ENCODE measurements at places on chromosomes 6 and 20. TPM values are rescaled to one million over a fixed set of nuclear protein-coding genes. Genes with fewer than 3 reads are reported as not detected.

- peak; percentile 61 for DNase-seq
These were observed at the start of gene RAET1L for GRCh38 chr6:150025201-150025917. TSS of gene RAET1L (minus strand) at chr6:150025532. CDS start at chr6:150025471, 61 bp downstream.

DNA sequence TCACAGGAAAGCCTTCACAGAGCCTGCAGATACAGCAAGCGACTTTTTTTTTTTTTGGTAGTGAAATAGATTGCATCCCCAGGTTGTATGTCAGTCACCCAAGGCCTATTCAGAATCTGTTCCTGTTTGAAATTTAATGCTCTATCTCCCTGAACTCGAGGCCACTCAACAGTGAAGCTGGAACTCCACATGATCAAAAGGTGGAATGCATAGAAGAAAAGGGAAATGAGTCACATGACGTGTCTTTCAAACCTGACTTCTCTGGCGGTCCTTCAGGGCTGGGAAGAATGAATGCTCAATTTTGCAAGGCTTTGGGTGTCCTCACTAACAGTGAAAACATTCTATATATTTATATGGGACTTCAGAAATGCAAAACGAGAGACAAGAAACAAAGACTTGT, 88.4 kb upstream of the B3GAT2 start:
- no peak for DNase-seq

DNA sequence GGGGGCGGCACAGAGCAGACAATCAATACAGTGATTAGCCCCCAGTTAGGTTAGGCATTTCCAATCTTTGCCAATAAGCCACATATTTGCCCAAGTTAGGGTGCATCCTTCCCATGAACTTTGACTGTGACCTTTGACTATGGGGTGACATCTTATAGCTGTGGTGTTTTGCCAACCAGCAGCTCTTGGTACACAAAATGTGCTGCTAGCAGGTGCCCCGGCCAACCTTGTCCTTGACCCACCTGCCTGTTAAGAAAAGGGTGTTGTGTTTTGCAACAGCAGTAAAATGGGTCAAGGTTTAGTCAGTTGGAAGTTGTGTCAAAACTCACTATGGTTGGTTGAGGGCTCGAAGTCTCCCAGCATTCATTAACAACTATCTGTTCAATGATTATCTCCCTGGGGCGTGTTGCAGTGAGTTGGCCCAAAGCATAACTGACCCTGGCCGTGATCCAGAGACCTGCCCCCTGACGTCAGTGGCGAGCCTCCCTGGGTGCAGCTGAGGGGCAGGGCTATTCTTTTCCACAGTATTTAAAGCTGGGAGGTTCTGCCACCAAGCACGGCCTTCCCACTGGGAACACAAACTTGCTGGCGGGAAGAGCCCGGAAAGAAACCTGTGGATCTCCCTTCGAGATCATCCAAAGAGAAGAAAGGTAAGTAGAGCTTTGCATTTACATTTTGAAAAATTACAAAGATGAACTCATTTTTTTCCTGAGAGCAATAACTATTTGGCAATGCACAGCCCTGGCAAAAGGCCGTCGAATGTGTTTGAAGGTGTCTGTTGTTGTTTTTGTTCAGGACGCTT, at the start of gene PCK1:
Gene PCK1, plus strand, starts transcription at position 557 of the 802 bp plus-strand sequence. CDS start 302 bp downstream, outside the sequence.
- no peak for DNase-seq

DNA sequence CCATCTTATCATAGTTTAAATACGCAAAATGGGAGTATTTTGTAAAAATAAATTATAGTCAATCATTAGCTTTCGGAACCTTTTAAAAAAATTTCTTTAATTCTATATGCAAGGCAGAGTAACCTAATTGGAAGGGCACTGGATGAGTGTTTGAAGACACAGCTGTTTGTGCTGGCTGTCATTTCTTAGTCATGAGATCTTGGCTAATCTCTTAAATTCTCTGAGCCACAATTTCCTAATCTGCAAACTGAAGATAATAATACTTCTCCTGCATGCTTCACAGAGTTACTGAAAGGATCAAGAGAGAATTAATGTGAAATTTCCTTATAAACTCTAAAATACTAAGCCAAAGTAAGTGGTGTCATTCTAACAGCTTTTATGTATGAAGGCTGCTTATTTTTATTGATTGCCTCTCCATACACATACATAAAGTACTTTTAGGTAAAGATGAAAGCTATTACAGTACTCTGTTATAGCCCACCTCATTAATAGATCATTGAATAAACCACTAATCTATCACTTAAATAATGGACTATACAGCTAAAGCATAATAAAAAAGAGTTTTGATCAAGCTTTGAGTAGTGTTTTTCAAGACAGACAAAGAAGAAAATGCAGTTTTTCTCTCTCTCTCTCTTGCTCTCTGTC, 383.7 kb upstream of the IRAK1BP1 start:
- DNase-seq: no peak

DNA sequence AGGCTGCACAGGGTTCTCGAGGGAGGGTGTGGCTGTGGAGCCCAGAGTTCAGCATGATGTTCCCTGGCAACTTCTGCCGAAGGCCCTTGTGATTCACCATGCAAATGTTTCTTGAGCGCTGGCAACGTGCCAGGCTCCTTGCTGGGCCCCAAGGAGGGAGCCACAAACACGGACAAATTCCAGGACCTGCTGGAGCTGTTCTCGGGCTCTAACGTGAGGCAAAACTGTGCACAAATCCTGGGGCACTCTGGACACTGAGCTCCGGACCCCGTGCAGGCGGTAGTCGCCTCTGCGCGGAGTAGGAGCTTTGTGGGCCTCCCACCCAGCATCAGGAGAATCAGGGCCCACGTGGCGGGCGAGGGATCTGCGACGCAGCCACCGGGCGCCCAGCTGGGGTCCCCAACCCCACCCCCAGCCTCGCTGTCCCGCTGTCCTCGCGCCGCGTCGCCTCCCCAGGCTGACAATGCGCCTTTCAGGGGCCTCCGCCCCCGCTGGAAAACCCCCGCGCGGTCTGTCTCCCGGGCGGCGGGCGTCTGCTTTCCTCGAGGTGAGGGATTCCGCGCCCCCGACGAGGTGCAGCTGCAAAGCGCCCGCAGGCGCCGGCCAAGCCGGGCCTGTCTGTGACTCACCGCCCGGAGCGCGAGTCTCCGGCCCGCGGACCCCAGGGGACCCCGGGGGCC, 31.7 kb upstream of the SCUBE3 start:
- DNase-seq: no peak

GRCh38 chr6:169225887-169226286, 27.8 kb downstream of the THBS2 start:
- no peak for DNase-seq

GRCh38 chr6:159116343-159116742, 52.9 kb upstream of the FNDC1 start:
- DNase-seq: no peak

DNA sequence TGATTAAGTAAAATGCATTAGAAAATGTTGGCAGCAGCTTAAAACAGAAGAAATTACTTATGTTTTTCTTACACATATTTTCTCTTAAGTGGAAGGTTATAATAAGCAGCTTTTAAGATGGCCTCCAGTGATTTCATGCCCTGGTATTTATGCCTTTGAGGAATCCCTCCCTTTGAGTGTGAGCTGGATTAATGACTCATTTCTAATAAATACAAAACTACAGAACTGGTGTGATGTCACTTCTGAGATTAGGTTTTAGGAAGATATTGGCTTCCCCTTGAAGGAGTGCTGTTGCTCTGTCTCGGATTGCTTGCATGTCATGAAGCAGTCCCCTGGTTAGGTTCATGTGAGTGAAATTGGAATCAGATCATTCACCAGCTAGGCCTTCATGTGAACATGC, 143.2 kb upstream of the EPHA7 start:
- no peak for DNase-seq

- DNase-seq: no peak
These were observed 48.2 kb upstream of the GMPR start for GRCh38 chr6:16190214-16190613.

DNA sequence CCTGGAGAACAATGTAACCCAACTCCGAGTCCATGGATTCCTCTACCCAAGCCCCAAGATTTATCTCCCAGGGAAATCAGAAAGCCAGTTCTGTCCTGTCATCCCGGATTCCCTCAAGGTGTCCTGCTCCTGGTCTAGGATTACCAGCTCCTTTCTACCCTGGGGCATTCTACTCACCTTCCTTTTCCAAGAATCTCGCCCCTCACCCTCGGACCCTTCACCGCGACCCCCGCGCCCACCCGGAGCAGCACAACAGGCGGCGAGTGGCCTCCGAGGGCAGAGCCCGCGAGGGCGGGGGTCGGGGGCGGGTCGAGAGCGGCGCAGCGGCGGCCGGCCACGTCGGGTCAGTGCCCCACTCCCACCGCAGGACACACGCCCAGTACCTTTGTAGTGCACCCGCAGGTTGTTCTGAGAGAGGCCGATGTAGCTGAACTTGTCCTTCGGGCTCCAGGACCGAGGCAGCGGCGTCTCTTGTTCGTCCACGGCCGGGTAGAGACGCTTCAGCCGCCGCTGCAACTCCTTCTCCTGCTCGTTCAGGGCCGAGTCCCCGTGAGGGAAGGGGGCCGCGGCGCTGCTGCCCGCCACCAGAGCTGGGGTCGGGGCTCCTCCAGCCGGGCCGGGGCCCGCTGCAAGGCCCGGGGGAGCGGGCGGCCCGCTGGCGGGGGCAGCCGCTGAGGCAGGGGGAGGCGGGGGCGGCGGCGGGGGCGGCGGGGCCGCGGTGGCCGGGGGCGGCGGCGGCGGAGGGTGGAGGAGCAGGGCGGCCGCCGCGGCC, 897 bp downstream of the RANBP9 start:
- no peak for DNase-seq

- DNase-seq: no peak
These were observed 43.5 kb downstream of the GOPC start for GRCh38 chr6:117558818-117559217.

GRCh38 chr6:57221191-57221935, 744 bp downstream of the RAB23 start:
- peak; percentile 17 for DNase-seq

DNA sequence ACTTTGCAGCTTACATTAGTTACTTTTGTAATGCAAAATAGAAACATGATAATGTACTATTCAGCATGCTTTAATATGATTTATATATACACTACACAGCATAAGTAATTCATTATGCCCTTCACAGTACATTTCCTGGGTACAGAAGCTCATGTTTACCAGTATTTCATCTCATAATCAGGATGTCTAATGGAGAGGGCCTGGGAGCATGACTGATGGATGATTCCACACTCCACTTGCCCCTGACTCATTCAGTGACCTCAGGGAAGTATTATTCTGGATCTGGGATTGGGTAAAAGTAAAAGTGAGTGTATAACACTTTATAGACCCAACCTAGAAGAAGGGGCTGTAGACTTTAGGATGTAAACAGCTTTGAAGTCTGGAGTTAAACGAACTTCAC, 31.4 kb upstream of the BACH2 start:
- DNase-seq: no peak

DNA sequence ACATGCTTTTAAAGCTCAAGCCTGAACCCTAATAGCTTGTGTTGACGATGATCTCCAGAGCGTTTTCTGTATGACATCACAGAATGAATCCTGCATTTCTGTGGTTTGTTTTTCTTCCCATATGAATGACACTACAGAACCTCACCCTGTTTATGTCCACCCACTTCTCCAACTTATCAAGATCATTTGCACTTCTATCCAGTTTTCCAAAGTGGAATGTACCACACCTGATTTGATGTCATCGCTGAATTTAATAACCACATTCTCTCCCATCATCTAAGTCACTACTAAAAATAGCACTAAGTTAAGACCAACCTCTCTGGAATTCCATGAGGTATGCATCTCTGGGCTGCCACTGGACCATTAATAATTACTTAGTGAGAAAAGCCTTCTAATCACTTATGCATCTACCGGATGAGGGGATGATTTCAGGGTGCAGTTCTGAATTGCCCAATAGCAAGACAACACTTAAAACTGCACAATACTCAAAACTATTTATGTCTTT, 33.3 kb upstream of the CITED2 start:
- DNase-seq: no peak

GRCh38 chr6:157045831-157046454, 268.8 kb downstream of the ARID1B start:
- DNase-seq: no peak

DNA sequence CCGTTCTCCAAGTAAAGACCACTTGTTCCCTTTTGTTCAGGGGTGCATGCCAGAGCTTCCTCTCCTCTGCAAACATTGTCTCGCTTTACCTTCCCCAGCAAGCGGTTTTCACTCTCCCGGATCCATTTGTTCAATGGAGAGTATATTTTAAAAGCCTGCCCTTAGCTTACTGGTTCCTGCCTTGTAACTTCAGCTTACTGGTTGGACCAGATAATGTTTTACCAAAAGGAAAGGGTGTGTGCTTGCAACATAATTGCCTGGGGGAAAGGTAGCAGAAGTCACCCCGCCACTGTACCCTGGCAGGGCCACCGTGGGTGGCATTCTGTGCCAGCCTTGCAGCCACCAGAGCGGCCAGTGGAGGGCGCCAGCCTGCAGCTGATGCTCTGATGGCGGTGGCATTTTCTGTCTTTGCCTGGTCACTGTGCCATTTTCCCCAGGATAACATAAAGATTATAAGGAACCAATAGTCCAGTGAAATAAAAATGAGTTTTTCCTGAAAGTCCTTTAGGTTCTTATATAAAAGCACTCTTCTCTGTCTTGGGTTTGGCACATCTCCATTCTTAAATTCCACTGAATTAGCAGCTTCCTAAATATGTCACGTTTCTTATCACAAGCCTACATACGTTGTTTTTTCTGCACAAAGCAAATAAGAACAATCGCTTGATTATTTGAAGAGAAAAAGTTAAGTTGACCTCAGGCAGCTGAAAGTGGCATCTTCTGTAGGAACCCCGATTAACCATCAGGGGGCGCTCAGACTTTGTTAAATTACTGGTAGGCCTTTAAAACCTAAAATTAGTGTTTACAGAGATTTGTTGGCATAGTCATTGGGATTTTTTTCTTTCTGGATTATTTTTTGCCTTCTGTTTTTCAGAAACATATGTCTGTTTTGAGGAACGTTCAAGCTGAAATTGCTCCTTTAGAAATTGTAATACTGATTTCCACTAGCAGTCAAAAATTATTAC, 67.4 kb upstream of the XRN2 start:
- no peak for DNase-seq

- no peak for DNase-seq
These were observed 30.5 kb upstream of the IPCEF1 start for GRCh38 chr6:154386848-154387717.

- DNase-seq: no peak
These were observed 397.6 kb downstream of the RNGTT start for GRCh38 chr6:88565836-88566235.

DNA sequence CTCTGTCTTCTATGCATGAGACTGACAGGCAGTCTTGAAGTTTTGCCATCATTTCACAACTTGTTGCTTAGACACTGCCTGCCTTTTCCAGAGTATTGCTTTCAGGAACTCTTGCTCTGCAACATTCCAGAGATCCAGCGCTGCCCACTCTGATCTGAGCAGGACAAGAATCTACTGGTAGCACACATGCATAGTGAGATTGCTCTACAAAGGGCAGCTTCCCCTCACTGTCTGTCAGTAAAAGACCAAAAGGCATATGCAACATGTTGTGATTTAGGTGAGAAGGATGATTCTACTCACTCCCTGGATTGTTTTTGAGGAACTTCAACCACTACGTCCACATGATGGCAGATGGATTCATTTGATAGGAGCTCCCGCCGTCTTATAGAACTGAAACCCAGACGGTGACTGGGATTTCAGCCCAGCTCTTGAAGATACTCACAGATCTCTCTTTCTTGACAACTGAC, 259.1 kb downstream of the ARID1B start:
- DNase-seq: no peak

Gene C2
- polyA plus RNA-seq: 10.0 TPM

Gene TRIM31
- 9.6 TPM for polyA plus RNA-seq

Gene DEFB129
- not detected for polyA plus RNA-seq

Gene BNIP5
- polyA plus RNA-seq: not detected

Gene GLP1R
- 0.05 TPM for polyA plus RNA-seq
